ENCODE measurements at places on chromosomes 13 and 19.

GRCh38 chr13:19961489-19961888, 3.0 kb downstream of the ZMYM2 start:
- DNase-seq, result no peak

DNA sequence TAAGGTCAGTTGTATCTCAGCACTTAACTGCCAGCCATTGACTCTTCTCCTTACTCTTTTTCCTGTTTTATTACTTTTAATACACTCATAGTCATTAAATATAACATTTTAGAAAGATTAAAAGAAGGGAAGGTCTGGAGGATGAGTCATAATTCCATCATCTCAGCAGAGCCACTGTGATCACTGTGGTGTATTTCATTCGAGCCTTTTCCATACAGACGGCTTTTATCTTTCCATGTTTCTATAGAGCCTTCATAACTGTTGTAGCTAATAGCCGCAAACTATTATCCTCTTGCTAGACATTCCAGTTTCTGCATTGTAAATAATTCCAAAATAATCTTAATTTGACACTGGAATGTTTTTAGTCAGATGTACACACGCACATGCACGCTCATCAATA, 4.7 kb upstream of the FLT1 start:
- no peak for DNase-seq

- DNase-seq, result no peak
Measured at GRCh38 chr13:107217251-107217650, 649.3 kb upstream of the ARGLU1 start.

- DNase-seq, result no peak
Measured at GRCh38 chr19:50647879-50648615, 1.2 kb upstream of the C19orf81 start.

DNA sequence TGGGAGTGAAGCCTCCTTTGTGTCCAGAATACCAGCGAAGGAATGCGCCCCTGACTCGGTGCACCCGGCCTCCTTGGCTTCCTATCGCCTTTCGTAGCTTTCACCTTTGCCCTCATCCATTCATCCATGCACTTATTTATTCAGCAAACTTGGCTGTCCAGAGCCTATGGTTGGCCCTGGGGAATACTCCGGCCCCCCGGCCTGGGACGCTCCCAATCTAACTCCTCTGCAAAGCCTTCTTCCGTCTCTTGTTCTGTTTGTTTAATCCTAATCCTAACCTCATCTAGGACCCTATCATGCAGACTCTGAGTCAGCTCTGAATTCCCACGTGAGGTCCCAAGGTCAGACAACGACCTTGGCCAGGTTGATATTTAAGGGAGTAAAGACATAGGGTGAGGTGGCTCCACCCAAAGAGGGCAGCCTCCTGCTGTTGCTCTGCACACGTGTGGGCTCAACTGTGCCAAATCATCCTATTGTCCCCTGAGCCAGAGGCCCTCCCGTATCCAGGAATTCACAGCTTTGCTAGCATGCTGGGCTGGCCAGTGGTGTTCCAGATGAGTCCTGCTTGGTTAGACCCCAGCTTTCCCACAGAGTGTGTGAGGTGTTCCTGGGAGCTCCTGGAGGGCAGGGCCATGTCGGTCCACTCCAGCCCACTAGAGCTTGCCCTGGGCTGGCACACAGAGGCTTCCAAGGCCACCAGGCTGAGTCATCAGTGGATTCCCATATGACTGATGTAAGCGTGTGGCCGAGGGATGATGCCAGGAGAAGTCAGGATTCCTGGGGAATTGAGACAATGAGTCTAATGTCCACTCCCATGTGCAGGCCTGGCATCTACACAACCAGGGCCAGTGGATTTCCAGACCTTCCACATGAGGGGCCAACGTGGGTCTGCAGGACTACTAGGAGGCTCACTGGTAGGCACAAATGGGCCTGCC, 6.5 kb upstream of the CCNE1 start:
- no peak for DNase-seq

GRCh38 chr13:33261387-33262061, 24.0 kb downstream of the STARD13 start:
- no peak for DNase-seq

DNA sequence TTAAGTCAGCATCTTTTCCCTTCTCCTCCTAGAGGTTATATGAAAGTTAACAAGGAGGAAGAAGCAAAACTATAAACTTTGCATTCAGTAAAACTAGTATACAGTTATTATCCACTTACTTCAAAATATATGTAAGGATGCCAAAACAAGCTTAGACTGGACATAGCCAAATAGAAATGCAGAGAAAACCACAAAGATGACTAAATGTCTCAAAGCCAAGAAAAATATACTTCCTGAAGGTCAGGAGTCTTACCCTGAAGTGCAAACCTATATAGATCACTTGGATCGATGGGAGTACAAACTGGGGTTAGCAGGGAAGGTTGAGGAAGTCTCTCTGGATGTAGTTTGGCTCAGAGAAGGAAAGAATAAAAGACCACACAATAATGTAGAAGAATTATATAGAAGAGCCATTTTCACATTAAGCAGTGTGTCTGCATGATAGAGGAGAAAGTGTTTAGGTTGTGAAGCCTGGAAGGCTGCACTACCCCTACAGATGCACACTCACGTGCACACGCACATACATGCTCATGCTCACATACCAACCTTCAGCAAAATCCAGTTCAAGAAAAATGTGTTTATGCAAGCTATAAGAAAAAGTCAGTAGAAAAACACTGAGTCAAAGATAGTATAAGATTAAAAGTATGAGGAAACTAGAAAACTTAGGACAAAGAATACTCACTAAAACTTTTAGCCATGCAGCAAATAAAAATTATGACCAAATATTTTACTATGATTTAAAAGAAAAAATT, 112.1 kb upstream of the RXFP2 start:
- no peak for DNase-seq

DNA sequence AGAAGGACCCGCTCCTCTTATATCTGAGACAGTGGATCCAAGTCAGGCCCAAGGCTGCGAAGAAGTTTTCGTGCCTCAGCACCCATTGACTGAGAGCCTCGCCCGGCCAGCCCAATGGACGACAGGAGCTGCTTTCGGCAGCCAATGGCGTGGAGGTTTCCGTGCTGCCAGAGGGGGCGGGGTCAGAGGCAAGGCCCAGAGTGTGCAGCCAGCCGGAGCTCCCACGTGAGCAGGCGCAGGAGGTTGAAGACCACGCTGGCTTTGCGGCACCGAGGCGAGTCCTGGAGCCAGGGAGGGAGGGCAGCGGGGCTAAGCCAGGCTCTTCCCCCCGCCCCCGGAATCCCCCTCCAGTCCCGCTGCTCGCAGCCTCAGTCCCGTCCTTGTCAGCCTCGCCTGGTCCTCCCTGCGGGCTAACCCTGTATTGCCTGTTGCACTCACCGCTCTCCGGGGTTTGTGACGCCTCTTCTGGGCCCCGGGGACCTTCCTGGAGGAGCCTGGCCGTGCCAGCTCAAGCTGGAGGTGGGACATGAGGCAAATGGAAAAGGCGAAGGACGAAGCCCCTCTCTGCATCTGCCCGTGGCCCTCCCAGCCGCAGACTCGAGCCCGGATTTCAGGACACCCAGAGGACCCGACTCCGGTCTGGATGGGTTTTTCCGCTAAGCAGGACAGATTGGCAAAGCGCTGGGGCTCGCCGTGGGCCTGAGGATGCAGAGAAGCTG, 1.5 kb downstream of the IFNL4 start:
- DNase-seq, result no peak

- DNase-seq, result no peak
Measured at GRCh38 chr19:55526216-55527196, 10.4 kb downstream of the SBK2 start.

- DNase-seq, result no peak
Measured at GRCh38 chr13:93409001-93409400, 182.4 kb downstream of the GPC6 start.

Data from activated CD8-positive, alpha-beta memory T cell treated with anti-CD3 and anti-CD28 coated beads for 1 hour (primary cell).